ENCODE measurements at places on chromosomes 4 and X.

DNA sequence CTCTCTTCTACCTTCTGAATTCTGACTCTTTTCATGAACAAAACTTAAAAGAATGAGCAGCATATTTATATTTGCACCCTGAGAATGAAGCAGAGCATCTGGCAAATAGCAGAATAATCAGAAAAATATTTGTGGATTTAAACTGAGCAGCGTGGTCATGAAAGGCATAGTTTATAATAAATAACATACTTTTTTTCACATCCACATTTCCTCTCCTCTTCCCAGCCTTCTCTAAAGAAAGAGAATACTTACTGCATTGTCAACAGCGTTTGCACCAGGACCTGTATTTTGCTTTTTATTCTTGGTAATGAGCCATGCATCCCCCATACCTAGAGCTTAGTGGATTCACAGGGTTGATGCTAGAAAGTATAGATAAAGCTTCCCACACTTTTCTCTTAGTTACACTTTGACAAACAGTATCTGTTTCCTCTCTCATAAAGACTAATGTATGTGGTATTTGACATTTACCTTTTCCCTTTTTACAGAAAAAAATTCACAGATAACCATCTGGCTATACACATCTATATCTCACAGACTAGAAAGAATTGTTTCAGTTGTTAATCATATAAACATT is 131.5 kb downstream of the PRSS12 start:
- DNase-seq, result no peak

- DNase-seq, result no peak
These were observed 16.3 kb downstream of the TSPAN5 start for GRCh38 chr4:98641906-98642668.

GRCh38 chr4:29326816-29327215 is 1393.4 kb upstream of the PCDH7 start:
- no peak for DNase-seq

DNA sequence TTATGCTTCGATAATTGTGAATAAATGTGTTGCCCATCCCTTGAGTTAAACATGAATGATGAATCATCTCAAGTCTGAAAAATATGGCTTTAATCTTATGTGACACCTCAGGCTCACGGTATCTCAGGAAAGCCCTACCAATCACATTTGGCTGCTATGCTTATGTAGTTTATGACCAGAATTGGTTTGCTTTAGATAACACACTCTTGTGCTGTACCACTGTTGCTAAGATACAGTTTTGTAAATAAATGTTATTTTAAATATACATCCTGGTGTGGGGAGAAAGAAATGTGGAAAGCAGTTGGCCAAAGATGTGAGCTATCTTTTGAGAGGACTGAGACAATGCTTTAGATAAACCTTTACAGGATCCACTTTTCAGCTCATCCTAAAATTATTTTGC is 63.2 kb downstream of the NPY1R start:
- no peak for DNase-seq

GRCh38 chrX:29419774-29420553 is 795.4 kb upstream of the MAGEB2 start:
- no peak for DNase-seq
